ENCODE measurements at places on chromosomes 3 and 15.
A peak's percentile ranks its signal among the peaks of the same experiment; 100 is the strongest.

GRCh38 chr3:108897883-108898282, 55.8 kb downstream of the GUCA1C start:
- DNase-seq: no peak

DNA sequence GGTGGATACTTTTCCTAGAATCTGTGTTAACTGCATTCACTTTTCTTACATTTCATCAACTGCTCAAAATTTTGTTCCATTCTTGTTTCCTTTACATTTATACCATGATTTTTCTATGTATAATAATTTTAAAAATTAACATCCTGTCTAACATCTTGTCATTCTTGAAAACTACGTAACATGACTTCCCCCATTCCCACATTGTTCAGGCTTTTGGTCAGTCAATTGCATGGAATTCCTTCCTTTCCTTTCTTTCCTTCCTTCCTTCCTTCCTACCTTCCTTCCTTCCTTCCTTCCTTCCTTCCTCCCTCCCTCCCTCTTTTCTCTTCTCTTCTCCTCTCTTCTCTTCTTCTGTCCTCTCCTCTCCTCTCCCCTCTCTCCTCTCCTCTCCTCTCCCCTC, 220.7 kb upstream of the TP63 start:
- no peak for DNase-seq

DNA sequence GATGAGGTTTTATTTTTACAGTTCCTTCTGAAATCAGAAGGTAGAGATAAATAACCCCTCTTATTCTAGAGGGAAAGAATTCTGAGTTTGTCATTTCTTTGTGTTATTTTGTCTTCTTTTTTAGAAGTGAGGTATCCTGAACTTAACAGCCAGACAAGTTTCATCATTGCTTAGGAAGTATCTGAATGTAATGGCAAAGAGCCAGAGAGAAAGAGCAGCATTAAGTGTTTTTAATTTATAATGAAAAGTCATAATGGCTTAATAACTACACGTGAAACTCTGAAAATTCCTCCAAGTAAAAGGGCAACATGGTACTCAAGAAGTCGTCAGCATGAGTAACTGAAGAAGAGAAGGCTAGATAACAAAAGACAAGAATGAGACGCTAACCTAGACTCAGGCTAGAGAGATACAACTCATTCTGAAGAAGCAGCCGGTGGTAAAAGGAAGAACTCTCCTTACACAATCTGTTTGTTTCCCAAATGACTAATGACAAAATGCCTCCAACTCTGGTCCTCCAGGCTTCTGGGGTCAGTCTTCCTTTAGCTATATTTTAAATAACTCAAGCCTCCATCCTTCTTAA, 116.2 kb upstream of the NECTIN3 start:
- DNase-seq: no peak

DNA sequence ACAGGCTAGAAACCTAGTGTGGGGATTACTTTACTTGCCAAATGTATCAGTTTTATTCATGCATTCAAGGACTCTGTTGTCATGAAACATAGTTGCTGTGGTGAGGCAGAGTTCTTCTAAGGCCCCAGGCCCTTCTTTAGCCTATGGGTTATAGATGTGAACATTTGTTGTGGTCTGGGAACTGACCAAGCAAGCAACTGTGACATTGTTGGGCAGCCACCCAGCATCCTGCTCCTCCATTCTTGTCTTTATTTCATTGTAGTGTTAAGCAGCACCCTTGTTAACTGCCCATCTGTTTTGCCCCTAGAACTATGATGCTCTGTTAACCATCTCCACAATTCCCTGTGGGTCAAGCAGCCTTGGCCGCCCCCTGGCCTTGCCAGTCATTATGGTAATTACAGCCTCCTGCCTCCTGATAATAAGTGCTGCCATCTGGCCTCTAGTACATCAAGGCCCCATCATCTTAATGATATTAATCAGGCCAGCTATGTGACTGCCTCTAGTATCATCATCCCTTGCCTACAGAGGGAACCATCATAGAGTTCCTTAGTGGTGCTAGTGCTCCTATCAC, 12.2 kb upstream of the IFT57 start:
- DNase-seq: no peak

GRCh38 chr15:98395974-98396610, 252.2 kb upstream of the IGF1R start:
- no peak for DNase-seq

DNA sequence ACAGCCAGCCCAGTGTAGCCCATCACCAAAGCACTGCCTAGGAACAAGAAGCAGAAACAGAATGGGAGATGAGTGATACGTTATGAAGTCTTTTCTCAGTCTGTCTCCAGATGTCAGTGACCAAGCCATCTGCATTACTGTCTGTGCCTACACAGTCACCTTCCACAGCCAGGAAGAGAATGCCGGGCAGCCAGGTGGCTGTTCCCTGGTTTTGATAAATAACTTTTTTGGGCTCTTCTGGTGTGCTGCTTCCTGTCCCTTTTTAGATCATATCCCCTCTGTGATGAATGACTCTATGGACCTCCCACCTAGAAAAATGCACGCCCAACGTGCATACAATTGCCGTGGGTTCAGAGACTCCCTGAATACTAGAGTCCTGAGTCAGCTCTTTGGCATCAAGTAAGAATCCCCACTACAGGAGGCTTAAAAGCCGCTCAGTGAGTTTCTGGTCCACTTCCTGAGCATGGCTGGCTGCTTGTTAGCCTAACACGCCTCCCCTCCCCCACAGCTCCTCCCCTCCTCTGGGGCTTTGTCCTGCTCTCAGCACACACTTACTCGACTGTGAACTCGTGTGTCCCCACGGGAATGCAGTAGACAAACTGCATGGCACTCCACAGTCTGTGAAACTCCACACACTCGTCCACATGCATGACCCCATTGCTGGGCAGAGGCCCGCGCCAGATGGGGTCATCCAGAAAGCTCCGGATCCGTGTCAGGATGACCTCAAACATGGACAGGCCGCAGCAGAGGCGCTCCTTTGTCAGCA, 34.7 kb downstream of the NIPA2 start:
- no peak for DNase-seq

DNA sequence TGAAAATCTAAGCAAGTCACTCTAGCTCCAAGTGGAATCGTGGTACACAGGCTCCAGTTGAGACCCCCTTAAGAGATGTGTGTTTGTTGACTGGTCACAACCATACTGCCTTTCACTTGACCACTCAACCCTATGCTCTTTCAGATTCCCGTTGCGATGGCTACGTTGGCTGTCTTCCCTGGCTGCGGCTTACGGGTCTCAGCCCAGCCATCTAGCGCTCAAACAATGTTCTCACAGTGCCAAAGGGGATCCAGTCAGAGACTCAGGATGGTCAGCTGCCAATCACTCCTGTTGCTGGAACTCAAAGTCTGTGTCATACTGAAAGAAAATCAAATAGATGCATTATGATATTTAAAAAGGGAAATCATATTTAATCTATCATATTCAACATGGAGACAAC, 237.6 kb downstream of the ITPR1 start:
- no peak for DNase-seq

DNA sequence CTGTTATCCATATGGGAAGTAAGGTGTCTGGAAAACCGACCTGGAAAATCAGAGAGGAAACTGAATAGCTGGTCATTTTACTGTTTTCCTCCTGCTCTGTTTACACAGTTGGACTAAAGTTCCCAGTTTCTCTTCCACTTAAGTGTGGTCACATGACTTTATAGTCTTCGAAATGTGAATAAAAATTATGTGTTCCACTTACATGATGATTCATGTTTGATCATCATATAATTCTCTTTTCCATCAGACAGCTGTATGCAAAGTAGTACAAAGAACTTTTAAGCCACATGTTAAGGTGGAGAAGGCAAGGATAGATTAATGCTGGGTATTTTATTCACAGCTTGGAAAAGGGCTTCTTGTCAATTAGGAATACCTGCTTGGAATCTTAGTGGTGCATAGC, 525.5 kb upstream of the BCHE start:
- DNase-seq: no peak

GRCh38 chr3:53812434-53812833, 33.8 kb downstream of the CHDH start:
- no peak for DNase-seq

- no peak for DNase-seq
Observed at GRCh38 chr3:175198991-175199783, 340.1 kb downstream of the NAALADL2 start.

DNA sequence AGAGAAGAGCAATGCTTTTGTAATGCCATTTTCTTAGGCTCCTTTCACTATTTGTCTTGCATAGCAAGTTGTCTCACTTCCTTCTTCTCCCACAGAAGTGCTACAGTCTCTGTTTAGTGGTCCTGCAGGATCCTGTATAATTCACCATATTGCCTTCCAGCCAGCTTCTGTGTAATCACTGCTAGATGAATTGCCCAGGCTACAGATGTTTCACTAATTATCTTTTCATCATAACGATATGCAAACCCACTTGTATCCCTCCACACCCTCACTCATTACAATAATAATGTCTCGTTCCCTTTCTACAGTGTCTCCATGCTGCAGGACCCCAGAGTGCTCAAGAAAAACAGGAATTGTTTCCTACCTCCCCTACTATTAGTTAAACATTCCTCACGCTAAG, 402.9 kb downstream of the TBL1XR1 start:
- DNase-seq: no peak

GRCh38 chr3:124107104-124107890, 115.4 kb upstream of the ROPN1 start:
- DNase-seq: no peak

DNA sequence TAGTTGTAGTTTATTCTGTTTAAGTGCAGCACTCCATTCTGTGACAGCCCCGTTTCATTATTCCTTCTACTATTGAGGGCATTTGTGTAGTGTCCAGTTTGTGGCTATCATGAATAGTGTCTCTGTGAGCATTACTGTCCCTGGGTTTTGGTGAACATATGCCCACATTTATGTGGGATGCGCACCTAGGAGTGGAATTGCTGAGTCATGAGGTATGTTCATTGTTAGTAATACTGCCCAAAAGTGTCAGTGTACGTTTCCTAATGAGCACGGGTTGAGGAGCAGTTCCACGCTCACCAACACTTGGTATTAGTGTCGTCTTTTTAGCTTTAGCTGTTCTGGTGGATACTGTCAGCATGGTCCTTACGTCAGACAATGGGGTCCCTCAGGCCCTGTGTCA, 131.8 kb downstream of the SLCO3A1 start:
- DNase-seq: no peak

DNA sequence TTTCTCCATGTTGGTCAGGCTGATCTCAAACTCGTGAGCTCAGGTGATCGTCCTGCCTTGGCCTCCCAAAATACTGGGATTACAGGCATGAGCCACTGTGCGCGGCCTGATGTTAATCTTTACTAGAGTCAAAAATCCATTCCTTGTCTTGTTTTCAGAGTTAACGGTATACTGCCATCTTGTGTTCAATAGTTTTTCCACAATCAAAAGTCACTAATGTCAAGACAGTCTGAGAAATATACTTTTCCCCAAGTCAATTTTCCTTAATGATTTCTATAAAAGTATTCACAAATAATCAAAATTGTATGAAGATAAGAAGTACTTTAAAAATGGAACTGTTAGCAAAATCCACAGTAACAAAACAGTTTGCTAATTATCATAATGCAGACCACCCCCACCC, 8.5 kb downstream of the CRBN start:
- DNase-seq: peak; percentile 16

DNA sequence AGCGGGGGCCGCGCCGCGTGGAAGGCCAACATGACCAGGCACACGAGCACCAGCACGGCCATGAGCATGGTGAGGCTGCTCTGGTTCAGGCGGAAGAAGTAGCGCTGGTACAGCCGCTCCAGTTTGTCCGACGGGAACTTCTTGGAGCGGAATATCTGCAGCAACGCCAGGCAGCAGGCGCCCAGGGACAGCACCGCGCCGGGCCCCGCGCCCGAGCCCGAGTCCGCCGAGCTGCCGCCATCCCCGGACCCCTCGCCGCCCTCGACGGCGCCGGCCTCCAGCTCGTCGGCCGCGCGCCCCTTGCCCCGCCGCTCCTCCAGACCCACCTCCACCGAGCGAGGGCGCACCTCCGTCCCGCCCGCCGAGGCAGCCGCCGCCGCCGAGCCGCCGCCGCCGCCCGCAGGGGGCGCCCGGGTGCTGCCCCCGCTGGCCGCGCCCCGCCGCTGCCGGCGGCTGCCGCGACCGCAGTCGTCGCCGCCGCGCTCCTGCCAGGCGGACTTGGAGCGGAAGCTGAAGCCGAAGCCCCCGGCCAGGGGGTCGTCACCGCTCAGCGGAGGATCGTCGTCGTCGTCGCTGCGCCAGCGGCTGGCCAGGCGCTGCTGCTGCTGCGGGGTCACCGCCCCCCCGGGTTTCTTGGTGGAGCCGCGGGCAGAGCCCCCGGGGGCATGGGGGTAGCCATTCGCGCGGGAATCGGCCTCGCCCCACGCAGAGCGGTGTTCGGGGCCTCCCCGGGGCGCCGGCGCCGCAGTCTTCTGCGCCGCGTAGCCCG, 957 bp downstream of the ADCY5 start:
- DNase-seq: peak; percentile 34

DNA sequence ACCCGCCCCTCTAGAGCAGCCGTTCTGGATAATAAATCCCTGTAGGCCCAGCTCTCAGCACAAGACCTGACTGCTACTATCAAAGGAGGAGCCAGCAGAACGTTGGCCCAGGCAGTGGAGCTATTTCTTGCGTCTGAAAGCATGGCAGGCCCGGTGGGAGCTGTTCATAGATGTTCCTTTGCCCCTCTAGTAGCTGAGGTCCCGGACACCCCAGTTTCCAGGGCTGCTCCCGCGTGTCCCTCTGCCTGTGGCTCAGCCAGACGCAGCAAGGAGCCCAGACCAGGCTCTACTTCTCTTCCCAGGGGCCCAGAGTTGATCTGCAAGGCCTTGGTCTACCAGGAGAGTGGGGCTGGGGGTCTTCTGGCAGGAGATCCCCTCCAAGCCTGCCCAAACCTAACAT, 76.1 kb downstream of the FAM174B start:
- no peak for DNase-seq

- no peak for DNase-seq
Observed at GRCh38 chr3:170999737-171000242, 26.7 kb downstream of the SLC2A2 start.

GRCh38 chr3:23481616-23482278, 278.6 kb downstream of the UBE2E2 start:
- DNase-seq: no peak

- no peak for DNase-seq
Observed at GRCh38 chr15:101063212-101063611, 144.1 kb downstream of the LRRK1 start.

- DNase-seq: no peak
Observed at GRCh38 chr3:9201955-9202354, 47.5 kb downstream of the SRGAP3 start.

- no peak for DNase-seq
Observed at GRCh38 chr3:48587686-48588085, 7.4 kb downstream of the COL7A1 start.
